ENCODE measurements at places on chromosomes 5 and 9.

DNA sequence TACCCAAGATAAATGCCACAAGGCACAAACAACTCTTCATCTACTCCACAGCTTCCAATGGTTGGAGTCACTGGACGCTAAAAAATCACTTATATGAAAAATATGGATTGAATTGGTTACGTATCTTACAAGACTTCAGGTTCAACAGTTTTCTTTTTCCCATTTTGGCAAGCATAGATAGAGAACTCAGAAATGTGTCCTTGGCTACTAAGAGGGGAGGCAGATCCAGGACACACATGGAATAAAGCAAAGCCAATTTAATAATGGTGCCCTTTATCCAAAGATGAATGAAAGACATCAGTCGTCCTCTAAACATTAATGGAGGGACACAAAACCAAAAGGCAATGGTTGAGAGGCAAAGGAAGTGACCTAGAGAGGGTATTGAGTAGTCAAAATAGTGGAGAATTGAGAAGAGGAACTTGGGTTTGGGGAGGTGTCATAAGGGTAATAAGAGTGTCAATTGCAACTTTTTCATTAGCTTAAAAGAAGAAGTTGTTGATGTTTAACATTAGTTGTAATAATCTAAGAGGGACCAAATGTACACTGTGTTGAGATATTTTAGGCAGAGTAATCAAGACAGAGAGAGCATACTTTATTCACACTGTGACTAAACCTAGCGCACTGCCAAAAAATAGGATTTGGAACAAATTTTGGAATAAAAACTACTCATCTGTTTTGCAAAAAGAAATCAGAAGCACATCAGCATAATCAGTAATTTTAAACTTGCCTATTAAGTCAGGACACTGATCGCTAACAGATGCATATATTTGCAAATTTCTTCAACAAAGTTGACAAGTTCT, 308.2 kb downstream of the ARL15 start:
- no peak for DNase-seq

GRCh38 chr9:22148876-22149637, 140.0 kb upstream of the CDKN2B start:
- DNase-seq: no peak

DNA sequence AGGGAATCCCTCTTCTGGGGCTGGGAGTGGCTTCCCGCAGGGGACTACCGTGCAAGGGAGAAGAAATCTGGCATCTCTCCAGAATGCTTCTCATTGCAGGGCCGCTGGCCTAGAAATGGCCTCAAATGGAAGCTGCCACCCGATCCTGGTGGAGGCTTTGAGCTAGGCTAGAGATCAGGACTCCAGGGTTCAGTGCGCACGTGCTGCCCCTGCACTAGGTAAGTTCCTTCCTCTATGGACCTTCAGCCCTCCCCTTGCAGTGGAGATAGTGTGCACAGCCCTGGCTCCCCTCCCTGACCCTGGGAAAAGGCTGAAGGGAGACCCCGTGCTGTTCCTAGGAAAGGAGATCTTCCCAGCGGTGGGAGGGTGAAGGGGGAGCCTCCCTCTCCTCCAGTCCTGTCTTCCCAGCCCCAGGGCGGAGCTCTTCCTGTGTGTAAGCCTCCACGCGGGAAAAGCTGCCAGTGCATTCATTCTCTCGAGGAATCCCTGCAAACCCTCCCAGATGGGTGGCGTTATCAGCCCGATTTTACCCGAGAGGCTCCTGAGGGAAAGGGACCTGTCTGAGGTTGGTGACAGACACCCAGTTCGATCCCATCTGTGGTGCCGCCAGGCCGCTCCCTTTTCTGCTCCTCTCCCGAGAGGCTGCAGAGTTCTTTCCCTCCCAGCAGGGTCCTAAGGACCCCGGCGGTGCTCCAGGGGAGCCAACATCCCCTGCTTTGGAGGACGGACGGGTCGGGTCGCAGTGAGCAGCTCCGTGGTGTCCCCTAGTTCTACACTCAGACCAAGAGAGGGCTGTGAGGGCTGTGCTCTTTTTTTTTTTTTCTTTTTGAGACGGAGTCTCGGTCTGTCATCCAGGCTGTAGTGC, 1.4 kb upstream of the CERCAM start:
- DNase-seq: no peak

GRCh38 chr5:68314465-68314864, 98.9 kb downstream of the PIK3R1 start:
- DNase-seq: no peak

DNA sequence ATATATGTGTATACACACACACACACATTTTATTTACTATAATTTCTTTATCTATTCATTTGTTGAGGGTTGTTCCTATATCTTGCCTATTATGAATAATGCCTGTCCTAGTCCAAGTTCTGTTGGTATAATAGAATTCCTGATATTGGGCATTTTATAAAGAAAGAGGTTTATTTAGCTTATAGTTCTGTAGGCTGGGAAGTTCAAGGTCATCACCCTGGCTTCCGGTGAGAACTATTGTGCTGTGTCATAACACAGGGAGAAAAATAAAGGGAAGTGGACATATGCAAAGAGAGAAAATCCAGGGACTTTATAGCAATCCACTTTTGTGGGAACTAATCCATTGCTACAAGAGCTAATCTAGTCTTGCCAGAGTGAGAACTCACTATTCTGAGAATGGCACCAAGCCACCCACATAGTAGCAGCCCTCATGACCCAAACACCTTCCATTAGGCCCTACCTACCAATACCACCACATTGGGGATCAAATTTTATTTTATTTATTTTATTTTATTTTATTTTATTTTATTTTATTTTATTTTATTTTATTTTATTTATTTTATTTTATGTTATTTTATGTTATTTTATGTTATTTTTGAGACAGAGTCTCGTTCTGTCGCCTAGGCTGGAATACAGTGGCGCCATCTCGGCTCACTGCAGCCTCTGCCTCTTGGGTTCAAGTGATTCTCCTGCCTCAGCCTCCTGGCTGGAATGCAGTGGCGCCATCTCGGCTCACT, 74.7 kb downstream of the FER start:
- DNase-seq: no peak

DNA sequence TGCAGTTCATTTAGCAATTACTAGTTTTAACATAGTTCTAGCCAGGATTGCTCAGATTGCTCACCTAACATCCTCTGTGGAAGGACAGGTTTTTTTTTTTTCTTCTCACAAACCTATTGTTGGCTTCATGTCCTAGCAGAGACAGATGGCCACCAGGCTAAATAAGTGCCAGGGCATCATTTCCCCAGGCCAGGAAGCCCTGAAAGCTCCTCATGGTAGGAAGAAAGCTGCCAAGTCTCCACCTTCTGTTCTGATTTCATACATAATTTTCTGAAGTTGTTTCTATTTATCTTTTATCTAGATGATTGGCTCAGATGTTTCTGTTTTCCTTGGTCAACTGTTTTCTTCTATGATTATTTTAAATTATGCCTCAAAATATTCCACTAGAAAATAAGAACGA, 31.0 kb downstream of the EFCAB9 start:
- no peak for DNase-seq

DNA sequence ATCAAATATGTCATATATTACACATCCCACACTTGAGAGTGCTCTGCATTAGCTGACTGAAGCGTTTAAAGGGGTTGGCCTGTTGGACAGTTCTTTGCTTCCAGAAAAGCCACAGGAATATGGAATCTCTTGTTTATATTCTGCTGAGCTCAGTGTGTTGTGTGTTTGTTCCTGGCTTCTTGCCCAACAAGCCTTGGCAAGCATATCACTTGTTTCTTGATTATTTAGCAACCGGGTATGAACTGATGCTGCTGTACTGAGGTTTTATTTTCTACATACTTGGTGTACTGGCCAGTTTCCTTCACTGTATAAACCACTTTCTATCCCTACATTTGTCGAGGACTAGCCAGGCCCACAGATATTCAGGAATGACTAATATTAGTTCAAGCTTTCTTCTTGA, 378.9 kb downstream of the KCTD16 start:
- DNase-seq: no peak

DNA sequence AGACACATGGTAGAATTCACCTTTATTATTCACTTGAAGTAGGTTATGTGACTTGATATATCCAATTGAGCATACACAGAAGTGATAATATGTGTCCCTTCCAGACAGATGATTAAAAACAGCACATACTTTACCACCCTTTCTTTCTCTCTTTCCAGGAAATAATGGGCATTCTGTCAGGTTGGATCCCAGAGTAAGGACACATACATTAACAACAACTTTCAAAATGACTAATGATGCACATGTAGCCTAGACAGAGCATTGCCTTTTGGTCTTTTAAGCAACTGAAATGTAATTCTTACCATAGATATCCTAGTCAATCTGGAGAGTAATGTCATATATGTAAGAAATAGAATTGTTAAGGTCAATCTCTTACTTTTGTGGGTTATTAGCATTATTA, 1748.7 kb downstream of the EFNA5 start:
- DNase-seq: no peak

- peak; percentile 42 for DNase-seq
These were observed 137.1 kb downstream of the FGF1 start for GRCh38 chr5:142548739-142549275.

DNA sequence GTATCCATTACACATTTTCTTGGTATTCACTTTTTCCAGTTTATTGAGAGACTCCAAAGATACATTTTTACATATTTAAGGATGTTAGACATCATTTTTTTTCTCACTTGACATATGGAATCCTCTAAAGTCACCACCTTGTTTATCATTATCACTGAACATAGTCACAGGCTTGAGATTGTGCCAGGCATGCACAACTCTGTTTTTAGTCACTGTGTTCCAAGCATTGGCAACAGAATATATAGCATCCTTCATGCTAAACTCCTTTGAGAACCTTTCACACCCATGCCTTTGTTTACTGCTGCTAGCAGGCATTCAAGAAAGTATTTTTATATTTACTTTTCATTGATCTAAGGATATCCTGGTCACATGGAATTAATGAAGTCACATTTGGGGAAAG, 668.6 kb upstream of the ARRDC3 start:
- DNase-seq: no peak

GRCh38 chr5:893711-894110, 1.0 kb downstream of the TRIP13 start:
- DNase-seq: no peak

- peak; percentile 69 for DNase-seq
These were observed 523.5 kb upstream of the CLINT1 start for GRCh38 chr5:158382473-158382872.

DNA sequence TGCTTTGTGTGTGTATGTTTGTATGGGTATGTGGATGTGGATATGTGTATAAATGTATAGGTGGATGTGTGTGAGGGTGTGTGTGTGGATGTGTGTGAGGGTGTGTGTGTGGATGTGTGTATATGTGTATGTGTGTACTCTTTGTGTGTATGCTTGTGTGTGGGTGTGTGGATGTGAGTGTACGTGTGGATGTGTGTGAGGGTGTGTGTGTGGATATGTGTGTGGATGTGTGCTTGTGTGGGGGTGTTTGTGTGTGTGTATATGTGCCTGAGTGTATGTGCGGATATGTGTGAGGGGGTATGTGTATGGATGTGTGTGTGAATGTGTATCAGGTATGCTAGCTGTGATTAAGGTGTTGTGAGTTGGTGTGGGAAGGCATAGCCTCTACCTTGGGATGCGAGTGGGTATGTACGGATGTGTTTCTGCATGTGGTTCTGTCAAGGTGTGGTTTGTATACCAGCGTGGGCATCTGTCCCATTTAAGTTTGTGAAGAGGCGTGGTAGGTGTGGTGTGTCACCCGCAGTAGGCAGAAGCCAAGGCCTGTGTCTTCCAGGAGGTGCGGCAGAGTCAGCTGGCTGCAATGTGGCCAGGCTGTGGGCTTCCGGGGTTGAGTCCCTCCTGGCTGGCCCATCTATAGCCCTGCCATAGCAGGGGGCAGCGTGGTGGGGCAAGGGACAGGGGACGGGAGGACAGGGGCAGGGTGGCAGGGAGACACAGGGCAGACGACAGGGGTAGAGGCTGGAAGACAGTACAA, 155.8 kb downstream of the DAB2IP start:
- DNase-seq: no peak

GRCh38 chr9:4020038-4020754, 279.7 kb downstream of the GLIS3 start:
- DNase-seq: no peak

- no peak for DNase-seq
These were observed 659 bp downstream of the RAI14 start for GRCh38 chr5:34656700-34657273.

DNA sequence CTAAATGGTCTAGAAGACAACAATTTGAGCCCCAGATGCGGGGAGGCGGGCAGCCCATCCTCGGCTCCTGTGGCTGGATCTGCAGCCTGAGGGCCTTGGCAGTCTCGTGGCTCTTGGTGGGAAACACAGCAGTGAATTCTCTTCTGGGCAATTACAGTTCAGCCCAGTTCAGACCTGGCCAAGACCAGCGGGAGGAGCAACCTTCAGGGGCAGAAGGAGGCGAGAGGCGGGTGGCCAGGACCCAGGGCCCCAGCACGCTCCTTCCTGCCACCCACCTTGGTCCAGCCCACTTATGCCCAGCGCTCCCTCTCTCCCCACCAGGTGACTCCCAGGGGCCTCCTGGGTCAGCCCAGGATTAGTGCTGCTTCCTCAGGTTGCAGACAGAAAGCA, 7.8 kb downstream of the MYMK start:
- DNase-seq: no peak

DNA sequence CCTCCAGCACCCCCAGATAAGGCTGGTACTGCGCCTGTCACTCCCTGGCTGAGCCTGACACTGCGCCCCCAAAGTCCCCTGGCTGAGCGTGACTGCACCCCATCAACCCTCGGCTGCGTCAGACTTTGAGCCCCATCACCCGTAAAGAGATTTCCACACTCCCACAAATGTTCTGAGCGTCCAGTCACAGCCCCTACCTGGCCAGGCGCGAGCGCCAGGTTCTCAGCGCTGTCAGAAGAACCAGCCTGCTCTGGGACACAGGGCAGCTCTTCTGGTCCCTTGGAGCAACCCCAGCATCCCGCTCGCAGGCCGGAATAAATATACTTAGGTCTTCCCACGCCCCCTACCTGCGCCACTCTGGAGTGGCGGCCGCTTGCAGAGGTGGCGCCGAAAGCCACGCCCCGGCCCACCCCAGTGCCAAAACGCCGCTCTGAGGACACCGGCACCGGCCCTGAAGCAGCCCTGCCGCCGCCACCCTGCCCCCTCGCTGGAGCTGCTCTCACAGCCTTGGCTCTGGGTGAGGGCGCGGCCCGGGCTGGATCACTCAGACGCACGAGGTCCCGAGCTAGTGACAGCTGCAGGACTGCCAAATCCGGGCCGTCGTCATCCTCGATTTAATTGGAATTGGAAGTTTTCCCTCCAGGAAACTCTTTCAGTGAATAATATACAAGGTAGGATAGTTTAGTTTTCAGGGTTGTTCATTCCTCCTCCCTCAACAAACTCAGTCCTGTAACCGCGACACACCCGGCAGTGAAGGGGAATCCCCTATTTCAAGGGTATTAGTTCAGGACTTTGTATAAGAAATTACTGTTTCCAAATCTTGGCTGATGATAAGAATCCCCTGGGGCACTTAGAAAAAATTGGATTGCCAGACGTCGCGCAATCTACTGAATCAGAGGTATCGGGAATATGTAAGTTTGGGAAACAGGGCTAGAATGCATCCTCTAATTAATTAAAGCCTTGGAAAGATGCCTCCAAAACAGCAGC, 1.2 kb upstream of the CEMIP2 start:
- DNase-seq: peak; percentile 70

- no peak for DNase-seq
These were observed 15.6 kb downstream of the FKBP15 start for GRCh38 chr9:113205432-113205831.

GRCh38 chr5:157860898-157861890, 2.2 kb upstream of the CLINT1 start:
- peak; percentile 85 for DNase-seq

All from activated CD4-positive, alpha-beta T cell treated with anti-CD3 and anti-CD28 coated beads, Interleukin-2, amount 50 U/mL, for 16 hours (primary cell).